Myocyte (in vitro differentiated cells): ENCODE measurements at places on chromosomes 6 and 20. TPM values are rescaled to one million over a fixed set of nuclear protein-coding genes. Genes with fewer than 3 reads are reported as not detected.

REPS1 gene
- total RNA-seq, result 26.1 and 30.9 TPM in 2 replicates

ADGRB3 gene
- total RNA-seq, result 0.13 TPM in 1 of 2 replicates, not detected in the other

ME1 gene
- total RNA-seq, result 31.3 and 37.3 TPM in 2 replicates

SIM1 gene
- 29.7 and 39.7 TPM in 2 replicates for total RNA-seq

RAB23 gene
- 52.8 and 56.1 TPM in 2 replicates for total RNA-seq

DNA sequence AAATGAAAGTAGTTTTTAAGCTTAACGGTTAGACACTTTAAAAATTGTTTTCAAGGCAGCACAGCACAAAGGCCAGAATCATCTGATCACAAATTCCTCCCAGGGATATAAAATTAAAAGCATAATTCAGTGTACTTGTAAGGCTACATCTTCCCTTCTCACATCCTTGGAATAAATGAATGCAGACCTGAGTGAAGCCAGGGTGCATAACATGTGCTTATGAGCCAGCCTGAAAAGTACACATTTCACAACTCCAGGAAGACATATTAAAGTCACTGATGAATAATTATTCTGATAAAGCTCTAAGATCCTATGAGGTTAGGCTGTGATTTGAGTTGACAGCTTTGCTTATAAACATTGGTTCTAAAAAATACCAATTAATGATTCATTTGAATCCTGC lies 163.6 kb downstream of the BTBD9 start:
- DNase-seq, result no peak

GRCh38 chr6:51618563-51618962 lies 468.9 kb downstream of the PKHD1 start:
- DNase-seq, result no peak

DNA sequence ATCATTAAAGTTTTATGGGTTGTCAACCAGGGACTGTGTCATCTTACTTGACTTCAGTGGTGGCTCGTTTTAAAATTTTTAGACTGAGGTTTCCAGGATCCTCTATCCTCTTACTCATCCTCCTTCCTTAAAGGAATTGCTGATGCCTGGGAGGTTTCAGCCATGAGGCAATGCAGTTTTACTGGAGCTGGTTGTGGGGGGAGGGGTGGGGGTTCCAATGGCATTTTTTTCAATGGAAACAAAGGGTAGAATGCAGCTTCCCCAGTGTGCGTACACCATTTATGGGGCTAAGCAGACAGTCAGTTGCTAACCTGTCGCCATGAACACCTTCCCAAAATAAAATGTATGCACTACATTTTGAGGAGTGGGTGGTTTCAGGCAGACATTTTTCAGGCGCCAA lies 88.0 kb downstream of the METTL24 start:
- DNase-seq, result no peak

DNA sequence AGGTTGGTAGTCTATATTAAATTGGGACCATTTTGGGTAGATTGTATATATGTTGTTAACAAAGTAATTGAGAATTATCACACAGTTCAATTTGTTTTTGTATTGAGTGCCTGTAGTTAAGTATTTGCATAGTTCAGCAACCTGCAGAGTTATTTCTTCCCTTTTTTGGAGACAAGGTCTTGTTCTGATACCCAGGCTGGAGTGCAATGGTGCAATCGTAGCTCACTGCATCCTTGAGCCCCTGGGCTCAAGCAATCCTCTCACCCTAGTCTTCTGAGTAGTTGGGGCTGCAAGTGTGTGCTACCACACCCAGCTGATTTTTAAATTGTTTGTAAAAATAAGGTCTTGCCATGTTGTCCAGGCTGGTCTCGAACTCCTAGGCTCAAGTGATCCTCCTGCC lies 250.5 kb downstream of the UTRN start:
- DNase-seq, result no peak

DNA sequence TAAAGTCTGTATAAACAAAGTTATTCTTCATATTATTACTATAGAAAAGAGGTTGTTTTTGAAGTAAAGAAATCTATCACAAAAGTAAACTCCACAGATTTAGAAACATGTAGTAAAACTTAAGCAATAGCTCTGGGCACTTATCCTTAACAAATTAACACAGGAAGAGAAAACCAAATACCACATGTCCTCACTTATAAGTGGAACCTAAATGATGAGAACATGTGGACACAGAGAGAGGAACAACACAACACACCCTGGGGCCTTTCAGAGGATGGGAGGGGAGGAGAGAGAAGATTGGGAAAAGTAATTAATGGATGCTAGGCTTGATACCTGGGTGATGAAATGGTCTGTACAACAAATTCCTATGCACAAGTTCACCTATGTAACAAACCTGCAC lies 57.2 kb downstream of the C6orf58 start:
- no peak for DNase-seq

GRCh38 chr6:25556516-25556915 lies 95.5 kb upstream of the SCGN start:
- peak; percentile 83 for DNase-seq

DNA sequence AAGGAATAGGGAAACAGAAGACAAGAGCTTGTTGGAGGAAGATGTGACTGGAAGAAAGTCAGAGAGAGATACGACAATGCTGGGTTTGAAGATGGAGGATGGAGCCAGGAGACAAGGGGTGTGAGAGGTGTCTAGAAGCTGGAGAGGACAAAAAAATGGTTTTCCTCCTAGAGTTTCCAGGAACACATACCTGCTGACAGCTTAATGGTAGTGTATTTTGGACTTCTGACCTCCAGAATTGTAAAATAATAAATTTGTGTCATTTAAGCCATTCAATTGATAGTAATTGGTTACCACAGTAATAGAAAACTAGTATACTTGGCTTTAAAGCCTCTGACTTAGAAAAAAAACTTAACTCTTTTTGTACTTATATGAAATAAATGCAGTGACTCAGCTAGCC lies 3.6 kb downstream of the AIG1 start:
- no peak for DNase-seq

GRCh38 chr6:46989398-46989797 lies 52.7 kb downstream of the ADGRF1 start:
- peak; percentile 24 for DNase-seq

DNA sequence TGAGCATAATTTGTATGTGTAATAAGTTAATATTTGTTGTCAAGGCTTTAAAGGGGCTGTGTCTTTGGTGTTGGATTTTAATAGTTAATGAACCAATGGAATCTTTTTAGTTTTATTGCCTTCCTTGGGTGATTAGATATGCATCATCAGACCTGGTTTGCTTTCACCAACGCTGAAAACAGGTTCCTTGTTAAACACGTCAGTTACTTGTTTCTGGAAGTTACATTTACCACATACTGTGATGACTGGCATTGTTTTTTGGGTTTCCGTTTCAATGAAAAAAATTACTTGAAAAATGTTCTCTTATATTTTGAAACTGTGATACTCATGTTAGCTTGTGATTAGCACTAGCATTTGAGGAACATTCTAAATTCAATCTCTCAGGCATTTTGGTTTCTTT lies 58.6 kb upstream of the RNF144B start:
- DNase-seq, result no peak

- DNase-seq, result no peak
Measured at GRCh38 chr6:43793154-43793874, 23.3 kb downstream of the VEGFA start.

- no peak for DNase-seq
Measured at GRCh38 chr6:95496769-95497426, 80.4 kb upstream of the MANEA start.

- DNase-seq, result peak; percentile 69
Measured at GRCh38 chr20:63313349-63314014, 20.5 kb downstream of the COL20A1 start.

DNA sequence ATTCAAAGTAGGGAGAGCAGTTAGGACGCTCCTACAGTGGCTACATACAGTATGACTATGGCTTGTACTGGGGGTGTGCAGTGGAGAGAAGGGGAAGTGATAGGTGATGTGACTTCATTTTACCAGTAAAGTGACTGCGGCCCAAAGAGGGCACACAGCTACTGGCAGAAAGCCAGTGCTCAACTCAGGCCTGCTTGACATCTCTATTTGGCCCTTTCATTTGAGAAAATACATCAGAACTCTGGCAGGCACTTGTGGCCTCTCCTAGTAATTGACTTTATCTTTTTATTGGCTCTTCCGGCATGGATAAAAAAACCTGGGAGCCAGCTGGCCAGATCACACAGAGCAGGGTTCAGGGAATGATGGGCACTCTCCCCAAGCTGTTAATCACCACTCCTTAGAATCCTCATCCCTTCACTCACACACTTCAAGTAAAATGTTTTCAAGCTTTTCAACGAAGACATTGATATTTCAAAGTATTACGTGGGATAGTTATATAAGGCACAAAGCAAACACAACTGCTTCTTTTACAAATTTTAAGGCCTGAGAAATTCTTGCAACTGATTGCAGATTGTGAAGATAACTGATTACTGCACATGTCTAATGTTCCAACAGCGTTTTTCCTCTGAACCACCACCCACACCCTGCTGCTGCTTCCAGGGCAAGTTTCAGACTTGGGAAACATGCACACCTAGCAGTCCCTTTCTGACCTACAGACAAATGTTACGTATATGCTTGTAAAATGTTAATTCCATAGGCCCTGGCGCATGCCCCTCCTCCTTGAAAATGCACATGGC lies 73.5 kb downstream of the TNFRSF21 start:
- no peak for DNase-seq
